ENCODE measurements at places on chromosomes 12 and 14.

DNA sequence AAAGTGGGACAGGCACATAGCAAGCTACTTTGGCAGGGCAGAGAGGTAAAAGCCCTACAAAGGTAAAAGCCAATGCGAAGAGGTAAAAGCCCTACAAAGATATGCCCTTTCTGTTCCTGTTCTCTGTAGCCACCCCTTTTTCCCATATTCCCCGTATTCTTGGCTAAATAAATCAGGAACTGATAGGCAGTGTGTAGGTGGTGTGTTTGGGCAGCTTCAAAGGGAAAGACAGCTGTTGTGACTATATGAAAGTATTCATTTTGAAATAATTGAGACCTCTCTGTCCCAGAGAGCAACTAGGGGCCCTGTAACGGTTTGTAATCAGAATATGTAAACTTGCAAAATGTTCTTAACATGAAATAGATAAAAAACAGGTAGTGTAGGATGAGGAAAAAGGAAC, 11.3 kb upstream of the SLC41A2 start:
- no peaks in the 10 kb centered on the region for H3K36me3 ChIP-seq
- no peak overlapping the region for H3K4me3 ChIP-seq
- ATAC-seq = no peak
- no peak overlapping the region for H3K27ac ChIP-seq

GRCh38 chr14:58605465-58605864, 32.3 kb upstream of the DACT1 start:
- no peak overlapping the region for H3K4me3 ChIP-seq
- no peak for ATAC-seq
- no peak overlapping the region for H3K27ac ChIP-seq
- no peaks in the 10 kb centered on the region for H3K27me3 ChIP-seq

GRCh38 chr12:102527171-102527720, 46.9 kb upstream of the IGF1 start:
- H3K27me3 ChIP-seq = peaks cover 38% of the 10 kb centered on the region
- H3K4me3 ChIP-seq = no peak overlapping the region
- ATAC-seq = no peak

DNA sequence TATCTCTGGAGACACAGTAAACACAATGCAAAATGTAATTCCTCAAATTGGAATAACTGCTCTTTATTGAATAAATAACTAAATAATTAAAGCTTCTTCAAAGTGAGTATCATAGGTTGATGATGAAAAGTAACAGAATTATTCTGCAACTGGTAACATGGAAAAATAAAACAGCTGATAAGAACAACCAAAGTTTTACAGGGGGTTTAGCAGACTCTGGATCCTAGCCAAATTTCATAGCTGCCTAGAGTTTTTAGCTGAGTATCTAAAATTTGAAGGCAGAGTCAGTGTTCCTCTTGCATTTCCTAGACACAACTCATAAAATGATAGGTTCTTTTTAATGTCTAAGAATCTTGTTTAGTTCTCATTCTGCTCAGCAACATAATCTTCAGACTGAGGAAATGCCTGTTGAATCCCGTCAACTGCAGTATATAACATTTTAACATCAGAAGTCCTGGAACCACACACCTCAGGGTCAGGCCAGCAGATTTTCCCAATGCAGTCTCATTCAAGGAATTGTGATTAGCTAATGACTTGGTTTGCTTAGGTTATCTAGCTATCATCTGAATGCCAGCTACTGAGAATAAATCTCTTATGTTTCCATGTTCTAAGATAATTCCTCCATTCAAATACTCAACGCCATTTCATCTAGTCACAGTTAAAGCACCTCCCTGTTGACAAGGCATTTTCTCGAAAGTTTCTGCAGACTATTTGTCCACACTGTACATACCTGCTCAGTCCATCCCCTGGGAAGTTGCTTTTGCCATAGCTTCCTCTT, 411.6 kb downstream of the BCAT1 start:
- no peak overlapping the region for H3K4me3 ChIP-seq
- no peak for ATAC-seq
- H3K27me3 ChIP-seq = peaks cover 9% of the 10 kb centered on the region

- no peaks in the 10 kb centered on the region for H3K36me3 ChIP-seq
- ATAC-seq = no peak
- no peaks in the 10 kb centered on the region for H3K4me1 ChIP-seq
These were observed 95.9 kb downstream of the TTC7B start for GRCh38 chr14:90720336-90720735.

DNA sequence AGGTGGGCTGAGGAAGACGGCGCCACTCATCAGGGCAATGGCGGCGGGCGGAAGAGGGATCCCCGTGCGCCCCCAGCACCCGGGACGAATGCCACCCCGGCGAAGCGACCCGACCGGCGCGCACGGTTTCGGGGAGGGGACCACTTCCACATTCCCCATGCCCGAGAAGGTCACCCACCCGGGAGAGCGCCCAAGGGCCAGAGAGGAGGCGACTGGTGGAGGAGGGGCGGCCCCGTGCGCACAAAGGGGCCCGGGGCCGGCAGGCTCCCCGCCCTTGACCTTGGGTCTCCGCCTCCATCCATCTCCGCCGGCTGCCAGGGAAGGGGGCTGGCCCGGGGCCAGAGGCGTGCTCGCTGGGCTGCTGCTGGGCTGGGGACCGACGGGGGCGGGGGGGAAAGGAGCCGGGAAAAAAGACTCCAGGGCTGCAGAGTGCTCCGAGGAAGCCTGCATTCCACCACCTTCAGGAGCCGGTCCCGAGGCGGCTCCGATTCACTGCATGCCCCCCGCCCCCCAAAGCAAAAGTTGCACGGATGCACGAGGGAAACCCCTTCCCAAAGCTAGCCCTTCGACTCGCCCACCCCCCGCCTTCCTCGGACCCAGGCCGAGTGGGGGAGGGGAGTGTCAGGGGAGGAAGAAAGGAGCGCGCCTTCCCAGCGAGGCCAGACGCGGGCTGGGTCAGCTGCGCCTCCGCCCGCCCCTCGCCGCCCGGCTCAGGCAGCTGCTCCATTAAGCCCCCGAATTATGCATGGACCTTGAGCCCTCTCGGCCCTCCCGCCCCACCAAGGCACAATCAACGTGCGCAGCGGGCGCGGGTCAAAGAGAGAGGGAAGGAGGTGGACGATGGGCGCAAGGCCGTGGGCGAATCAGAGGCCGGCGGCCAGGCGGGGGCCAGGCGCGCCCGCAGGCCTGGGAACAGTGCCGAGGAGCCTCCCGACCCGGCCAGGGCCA, 26.2 kb downstream of the BCL11B start:
- H3K4me3 ChIP-seq = no peak overlapping the region
- no peaks in the 10 kb centered on the region for H3K36me3 ChIP-seq
- H3K4me1 ChIP-seq = no peaks in the 10 kb centered on the region
